ENCODE measurements at places on chromosomes 16 and 17.

- no peak for DNase-seq
Observed at GRCh38 chr17:41555105-41555887, 16.6 kb downstream of the KRT9 start.

- DNase-seq = peak; percentile 79
Observed at GRCh38 chr17:31072186-31072585, 22.6 kb upstream of the NF1 start.

DNA sequence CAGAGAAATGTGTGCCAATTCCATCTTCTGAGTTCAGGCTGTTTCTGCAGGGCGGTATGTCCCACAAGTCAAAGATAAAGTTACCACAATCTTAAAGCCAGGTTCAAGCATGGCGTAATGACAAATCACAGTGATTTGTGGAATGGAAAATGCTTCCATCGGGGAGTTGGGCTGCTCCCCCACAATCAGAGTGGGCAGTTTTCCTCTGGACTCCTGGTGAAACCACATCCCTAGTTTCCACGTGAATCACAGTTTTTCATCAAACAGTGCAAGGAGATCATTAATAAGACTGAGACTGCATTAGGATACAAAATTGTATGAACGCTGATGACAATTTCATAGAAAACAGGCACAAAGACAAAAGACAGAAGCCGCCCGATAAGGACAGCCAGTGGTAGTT, 3.6 kb downstream of the LITAF start:
- DNase-seq = no peak

DNA sequence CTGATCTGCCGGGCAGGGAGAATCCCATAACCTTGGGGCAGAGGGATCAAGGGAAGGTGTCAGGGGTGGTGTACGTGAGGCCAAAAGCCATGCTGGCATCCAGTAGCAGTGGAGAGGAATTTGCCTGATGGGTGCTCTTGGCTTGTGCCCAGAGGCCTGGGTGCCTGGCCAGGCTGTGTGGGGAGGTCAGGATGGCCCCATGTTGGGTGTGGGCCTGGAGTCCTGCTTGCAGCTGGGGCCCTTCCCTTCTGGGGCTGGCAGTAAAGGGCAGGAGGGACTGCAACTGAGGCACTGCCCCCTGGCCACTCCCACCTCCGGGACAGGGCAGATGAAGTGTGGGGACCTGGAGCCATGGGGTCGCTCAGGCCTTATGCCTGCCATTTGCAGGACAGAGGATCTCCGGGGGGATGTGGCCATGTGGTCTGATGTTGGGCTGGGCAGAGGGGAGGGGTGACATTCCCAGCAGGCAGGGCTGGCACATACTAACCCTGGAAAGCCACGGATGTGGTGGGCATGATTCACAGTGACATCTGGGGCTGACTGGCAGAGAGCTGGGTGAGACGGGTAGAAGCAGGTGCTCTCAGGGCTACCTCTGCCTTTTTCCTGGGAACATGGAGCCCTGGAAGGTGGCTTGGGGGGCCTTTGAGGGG, 3.5 kb downstream of the FMNL1 start:
- DNase-seq = peak; percentile 52

- DNase-seq = no peak
Observed at GRCh38 chr16:28932339-28933141, 769 bp downstream of the CD19 start.

GRCh38 chr16:15466886-15467781, 32.7 kb downstream of the BMERB1 start:
- no peak for DNase-seq

- DNase-seq = no peak
Observed at GRCh38 chr17:32453370-32453769, 9.1 kb downstream of the PSMD11 start.

All from HTR-8/SVneo (cell line).